ENCODE measurements at places on chromosomes 7 and 10.

- peak; percentile 48 for DNase-seq
Measured at GRCh38 chr7:100091411-100092181, 2.8 kb downstream of the COPS6 start.

GRCh38 chr7:156376317-156376716 is 264.3 kb upstream of the RNF32 start:
- DNase-seq, result no peak

DNA sequence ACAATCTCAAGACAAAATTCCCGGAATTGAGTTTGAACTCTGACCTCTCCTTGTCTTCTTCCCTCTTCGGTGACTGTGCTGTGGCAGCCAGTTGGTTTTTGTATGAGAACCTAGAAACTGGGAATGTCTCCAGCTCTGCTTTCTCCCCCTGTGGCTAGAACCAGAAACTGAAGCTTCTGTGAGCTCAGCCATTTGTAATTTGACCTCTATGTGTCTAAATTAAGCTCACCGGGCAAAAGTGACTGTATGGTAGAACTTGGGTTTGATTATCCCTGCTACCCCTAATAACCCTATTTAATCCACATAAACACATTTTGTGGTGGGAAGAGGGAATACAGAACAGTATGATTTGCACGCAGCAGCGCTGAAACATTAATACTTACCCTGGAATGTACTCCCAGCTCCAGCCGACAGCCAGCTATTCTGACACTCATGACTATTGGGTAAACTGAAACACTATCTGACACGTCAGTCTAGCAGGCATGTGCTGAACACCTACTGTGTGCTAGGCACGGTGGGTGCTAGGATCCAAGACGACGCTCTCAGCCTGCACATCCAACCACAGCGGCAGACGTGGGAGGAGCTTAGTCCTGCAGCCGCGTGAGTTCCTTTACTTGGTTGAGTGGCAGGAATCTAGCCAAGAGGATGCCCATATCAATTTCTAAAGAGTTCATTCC is 324.8 kb downstream of the SFMBT2 start:
- peak; percentile 18 for DNase-seq

DNA sequence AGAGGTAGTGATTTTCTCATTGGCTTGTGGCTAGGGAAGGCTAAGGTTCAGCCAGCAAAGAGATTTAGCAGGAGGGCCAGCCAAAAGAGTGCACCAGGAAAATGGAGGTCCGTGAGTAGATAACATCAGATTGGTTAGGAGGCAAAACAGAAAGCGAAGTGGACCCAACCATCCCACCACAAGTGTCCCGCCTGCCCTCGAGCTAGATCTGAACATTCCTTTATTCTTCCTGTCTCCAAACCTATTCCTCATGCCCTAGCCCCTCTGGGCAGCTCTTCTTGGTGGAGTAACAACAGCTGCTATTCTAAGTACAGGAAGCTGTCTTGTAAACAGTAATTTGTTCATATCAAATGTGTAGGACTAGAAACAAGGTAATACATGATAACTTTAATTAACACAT is 85.7 kb upstream of the BET1 start:
- DNase-seq, result no peak

DNA sequence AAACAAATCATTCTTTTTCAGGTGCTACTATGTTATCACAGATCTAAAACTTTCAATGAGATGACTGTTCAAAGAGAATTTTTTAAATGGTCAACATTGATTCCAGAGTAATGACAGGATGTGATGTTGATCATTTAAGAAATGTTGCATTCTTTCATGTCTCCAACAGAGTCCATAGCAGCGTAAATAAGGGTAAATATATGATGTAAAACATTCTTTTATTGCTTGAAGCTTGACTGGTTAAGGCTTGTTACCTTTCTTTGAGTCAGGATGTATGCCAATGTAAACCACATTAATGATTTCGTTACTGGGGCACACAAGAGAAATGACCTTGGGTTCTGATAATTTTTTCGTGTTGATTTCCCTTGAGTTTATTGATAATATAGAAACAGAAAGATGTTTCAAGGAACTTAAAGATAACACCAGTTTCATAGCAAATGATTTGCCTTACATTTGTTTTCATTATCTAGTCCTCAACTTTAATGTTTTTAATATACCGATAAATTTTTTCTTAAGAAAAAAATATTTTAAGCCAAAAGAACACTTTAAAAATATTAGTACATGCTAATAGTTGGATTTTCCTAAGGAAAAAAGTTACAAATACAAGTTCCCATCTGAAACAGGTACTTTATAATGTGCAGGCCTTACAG is 3.5 kb downstream of the STK17A start:
- peak; percentile 85 for DNase-seq

- no peak for DNase-seq
Measured at GRCh38 chr10:61078542-61079275, 134.7 kb upstream of the RHOBTB1 start.

DNA sequence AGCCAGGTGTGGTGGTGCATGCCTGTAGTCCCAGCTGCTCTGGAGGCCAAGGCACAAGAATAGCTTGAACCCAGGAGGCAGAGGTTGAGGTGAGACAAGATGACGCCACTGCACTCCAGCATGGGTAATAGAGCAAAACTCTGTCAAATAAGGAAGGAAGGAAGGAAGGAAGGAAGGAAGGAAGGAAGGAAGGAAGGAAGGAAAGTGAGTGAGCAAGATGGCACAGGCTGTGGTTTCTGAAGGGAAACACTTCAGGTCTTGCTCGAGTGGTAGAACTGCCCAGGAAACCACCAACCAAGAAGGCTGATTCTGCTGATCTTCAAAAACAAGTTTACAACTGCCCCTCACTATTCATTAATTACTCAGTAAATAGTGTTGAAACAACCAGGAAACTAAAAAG is 45.2 kb downstream of the EZH2 start:
- DNase-seq, result no peak

- DNase-seq, result no peak
Measured at GRCh38 chr7:98203261-98203963, 7.8 kb upstream of the BHLHA15 start.

DNA sequence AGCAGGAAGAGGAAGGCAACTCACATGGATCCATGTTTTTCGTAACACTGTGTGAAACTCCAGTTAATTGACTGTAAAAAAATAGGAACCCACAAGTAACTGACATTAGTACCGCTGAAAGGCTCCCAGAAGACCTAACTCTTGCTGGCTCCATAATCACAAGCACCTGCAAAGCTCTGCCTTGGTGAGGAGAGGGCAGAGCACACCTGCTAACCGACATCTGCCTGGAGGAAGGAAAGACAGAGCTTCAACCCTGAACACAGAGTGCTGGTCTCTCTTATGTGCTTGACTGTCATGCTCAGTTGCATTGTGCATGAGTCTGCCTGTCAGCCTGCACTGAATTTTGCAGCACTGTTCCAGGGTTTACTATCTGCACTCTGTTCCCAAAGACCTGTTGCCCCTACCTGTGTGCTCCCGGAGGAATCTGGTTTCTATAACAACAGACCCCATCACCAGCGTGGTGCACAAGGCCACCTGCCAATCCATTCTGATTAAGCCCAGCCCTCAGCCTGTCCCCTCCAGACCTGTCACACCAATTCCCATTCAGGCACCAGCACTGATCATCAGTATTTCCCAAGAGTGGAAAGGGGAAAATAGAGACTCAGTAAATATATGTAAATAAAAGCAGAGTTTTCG is 63.1 kb upstream of the ANKRD1 start:
- no peak for DNase-seq

DNA sequence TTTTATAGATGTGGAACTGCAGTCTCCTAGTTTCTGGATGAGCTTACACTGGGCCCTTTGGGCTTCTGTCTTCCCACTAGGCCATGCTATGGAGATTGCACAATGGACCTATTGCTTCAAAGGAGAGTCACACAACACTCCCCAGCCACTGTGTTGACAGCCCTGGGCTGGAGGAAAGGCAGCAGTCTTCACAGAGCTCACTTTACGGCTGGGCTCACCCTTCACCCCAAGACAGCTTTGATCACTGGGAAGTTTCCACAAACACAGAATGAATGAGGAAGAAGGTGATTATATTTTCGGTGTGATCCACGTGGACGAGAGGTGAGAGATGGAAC is 92.7 kb upstream of the GDF10 start:
- DNase-seq, result no peak

- DNase-seq, result no peak
Measured at GRCh38 chr7:108205311-108205710, 75.2 kb upstream of the LAMB4 start.

DNA sequence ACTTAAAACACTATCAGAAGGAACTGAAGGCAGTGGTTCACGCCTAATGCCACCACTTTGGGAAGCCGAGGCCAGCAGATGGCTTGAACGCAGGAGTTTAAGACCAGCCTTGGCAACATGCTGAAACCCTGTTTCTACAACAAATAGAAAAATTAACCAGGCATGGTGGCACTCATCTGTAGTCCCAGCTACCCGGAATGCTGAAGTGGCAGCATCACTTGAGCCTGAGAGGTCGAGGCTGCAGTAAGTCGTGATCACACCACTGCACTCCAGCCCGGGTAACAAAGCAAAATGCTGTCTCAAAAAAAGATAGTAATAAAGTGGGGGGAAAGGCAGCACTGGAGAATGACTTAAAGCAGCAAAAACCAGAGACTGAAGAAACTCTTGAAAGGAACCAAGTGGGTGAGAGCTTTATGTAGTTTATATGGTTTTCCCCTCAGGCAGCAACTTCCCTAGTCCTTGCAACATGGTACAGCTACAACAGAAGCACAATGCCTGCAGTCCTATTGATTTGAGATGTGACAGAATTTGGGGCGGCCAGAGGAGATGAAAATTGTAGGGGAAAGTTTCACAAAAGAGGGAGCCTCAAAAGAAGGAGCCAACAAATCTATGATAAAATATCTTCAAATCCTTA is 38.1 kb downstream of the GDI2 start:
- DNase-seq, result no peak

DNA sequence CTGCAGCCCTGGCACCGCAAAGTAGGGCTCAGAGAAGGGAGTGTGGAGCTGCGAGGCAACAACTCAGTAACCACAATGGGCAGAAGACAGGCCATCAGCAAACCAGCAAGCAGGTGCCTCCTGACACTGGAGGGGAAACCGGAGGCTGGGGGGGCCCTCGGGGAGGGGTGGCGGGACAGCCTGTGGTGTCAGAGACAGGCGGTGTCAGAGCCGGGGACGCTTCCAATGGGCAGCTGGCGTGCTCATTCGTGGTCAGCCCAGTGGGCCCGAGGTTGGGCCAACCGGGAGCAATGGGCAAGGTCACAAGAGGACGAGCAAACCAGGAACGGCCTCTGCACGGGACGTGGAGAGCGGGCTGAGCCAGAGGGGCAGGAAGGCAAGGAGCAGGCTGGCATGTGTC is 158.1 kb downstream of the MAD1L1 start:
- no peak for DNase-seq

DNA sequence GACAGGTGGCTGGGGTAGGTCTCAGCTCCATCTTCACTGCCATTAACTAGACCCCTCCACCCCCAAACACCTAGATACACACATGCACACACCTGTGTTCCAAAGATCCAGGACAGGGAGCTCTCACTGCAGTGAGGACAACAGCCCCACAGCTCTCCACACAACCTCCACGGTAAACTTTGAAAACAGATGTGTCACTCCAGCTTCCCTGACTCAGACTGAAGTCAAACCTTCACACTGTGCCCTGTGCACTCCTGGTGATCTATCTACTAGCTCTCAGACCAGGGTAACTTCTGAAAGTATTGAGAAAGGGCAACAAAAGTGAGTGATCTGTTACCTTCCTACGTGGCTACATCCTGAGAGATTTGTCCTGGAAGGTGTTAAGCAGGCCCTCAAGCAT is 519.8 kb downstream of the XPNPEP1 start:
- DNase-seq, result peak; percentile 12

DNA sequence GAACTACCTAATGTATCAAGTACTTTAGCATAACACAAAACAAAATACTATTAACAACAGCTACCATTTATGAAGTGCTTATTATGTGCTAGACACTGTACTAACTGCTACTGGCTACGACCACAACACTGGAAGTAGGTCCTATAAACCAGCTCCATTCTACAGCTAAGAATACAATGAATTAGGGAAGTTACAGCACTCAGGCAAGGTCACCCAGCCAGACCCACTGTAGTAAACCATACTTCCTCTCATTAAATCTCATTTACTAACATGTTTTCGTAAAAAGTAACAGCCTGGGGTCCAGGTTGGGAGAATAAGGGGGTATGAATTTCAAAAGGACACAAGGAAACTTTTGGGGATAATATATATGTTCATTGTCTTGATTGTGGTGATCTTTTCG is 25.4 kb downstream of the NAPEPLD start:
- DNase-seq, result no peak

DNA sequence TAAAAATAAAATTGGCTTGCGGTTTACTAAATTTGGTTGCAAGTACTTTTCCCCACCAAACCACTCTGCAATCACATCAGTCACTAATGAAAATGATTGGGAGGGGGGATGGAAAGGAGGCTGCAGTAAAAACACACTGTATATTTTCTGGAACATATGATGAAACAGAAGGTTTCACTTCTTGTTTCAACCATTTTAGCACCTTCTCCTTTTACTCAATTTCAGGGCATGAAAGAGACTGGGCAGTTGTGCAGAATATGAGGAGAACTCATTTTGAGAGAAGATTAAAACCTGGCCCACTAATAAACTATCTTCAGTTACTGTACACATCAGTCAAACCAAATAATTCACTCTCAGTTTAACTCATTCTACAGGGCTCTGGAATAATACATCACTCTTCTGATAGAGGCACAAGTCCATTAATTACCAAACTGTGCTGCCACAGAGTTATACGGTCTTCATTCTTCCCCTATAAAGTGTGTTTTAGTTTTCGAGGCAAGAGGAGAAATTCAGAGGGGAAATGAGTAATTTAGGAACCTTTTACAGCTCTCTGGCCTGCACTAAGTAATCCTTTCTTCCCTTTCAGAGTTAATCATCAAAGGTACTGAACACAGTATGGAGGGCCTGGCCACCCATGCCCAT is 25.5 kb downstream of the JAZF1 start:
- no peak for DNase-seq

GRCh38 chr10:101856626-101857025 is 13.0 kb upstream of the KCNIP2 start:
- DNase-seq, result no peak

DNA sequence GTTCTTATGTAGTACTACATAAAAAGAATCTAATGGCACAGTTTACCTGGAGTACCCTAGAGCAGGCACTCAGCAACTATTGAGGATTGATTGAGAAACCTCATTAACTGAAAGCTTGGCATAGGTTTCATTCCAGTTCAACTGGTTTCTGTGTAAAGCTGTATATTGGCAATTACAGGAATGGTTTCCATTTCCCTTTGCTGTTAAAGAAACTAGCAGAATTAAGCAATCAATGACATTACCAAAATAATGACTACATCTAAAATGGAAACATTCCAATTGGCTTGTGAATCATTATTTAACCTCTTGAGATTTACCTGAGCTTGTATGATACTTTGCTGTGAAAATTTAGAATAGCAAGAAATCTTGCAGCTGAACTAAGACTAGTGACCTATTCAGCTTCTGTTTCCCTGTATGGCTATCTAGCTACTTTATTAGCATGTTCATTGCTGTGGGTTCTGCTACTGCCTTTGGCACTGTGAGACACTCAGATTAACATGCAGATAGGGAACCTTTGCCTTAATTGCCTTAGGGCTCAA is 33.5 kb upstream of the CADPS2 start:
- DNase-seq, result no peak

GRCh38 chr7:21327422-21328409 is 100.2 kb upstream of the SP4 start:
- DNase-seq, result no peak

- DNase-seq, result peak; percentile 80
Measured at GRCh38 chr10:44253769-44254462, 131.0 kb downstream of the CXCL12 start.

GRCh38 chr7:132577206-132578049 is 1.2 kb upstream of the PLXNA4 start:
- peak; percentile 52 for DNase-seq

GRCh38 chr10:111338805-111339204 is 262.0 kb downstream of the ADRA2A start:
- no peak for DNase-seq

Data from kidney tubule cell (primary cell).